Fibroblast of mammary gland (primary cell): ENCODE measurements at places on chromosomes 11 and 22.

GRCh38 chr22:27295040-27295439 lies 506.5 kb downstream of the MN1 start:
- DNase-seq = no peak

GRCh38 chr11:63670433-63671321 lies 499 bp downstream of the ATL3 start:
- DNase-seq = peak; percentile 67

GRCh38 chr11:28460348-28460747 lies 352.2 kb downstream of the METTL15 start:
- peak; percentile 63 for DNase-seq

- no peak for DNase-seq
Measured at GRCh38 chr11:41775296-41775695, 315.8 kb upstream of the LRRC4C start.

DNA sequence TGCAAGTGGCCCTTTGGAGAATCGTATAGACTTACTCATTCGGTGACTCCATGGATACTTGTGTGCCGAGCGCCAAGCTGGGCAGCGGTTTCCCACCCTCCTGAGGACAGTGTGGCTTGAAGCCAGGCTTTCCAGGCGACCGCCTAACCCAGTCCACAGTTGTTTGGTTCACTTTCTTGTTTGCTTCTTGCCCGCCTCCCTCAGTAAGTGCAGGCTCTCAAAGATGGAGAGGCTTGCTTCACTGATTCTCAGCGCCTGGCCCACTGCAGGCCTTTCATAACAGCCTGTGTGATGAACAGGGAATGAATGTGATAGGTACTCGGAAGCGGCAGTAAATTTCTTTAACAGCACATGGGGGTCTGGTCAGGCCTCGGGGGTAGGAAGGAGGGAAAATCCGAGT lies 11.2 kb upstream of the MDK start:
- no peak for DNase-seq

DNA sequence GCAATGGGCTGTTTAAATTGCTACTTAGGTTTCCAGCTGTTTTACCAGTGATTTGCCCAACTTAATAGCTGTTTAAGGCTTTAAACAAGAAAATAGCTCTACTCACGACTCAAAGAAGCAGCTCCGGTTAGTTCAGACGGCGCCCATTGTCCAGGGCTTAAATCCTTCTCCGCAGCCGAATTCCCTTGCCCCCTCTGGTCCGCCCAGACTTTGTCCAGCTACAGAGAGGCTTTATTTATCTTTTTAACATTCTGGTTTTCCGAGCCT lies 20.9 kb upstream of the SCUBE1 start:
- no peak for DNase-seq

DNA sequence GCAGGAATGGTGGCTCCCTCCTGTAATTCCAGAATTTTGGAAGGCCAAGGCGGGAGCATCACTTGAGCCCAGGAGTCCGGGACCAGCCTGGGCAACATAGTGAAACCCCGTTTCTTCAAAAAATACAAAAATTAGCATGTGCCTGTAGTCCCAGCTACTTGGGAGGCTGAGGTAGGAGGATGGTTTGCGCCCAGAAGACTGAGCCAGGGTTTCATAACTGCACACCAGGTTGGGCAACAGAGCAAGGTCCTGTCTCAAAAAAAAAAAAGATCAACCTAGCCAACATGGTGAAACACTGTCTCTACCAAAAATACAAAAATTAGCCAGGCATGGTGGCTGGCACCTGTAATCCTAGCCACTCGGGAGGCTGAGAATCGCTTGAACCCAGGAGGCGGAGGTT lies 6.4 kb downstream of the A4GALT start:
- DNase-seq = no peak

GRCh38 chr11:130137999-130138398 lies 21.6 kb upstream of the ST14 start:
- no peak for DNase-seq

GRCh38 chr11:122681070-122681469 lies 25.5 kb downstream of the UBASH3B start:
- peak; percentile 25 for DNase-seq

DNA sequence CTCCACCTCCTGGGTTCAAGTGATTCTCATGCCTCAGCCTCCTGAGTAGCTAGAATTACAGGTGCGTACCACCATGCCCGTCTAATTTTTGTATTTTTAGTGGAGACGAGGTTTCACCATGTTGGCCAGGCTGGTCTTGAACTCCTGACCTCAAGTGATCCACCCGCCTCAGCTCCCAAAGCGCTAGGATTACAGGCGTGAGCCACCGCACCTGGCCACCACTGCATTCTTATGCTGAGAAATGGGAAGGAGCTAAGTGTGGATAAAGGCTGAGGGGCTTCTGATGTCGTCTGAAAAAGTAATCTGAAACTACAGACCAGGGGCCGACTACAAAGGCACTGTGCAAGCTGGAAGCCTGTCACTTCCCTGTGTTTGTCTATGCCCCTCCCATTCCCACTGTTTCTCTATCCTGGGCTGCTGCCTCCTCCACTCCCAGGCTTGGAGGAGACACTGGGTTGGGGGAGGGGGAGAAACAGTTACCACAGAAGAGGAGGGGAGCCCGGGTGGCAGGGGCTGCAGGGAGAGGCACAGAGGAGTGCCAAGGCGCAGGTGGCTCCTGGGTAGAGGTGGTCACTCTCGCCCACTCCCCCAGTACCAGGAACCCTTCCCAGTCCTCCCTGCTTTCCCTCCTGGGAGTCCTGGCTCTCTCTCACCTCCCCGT lies 2.9 kb upstream of the MTA2 start:
- no peak for DNase-seq

- DNase-seq = no peak
Measured at GRCh38 chr11:115078461-115079438, 400.4 kb downstream of the NXPE2 start.

GRCh38 chr11:69575296-69576068 lies 65.5 kb upstream of the CCND1 start:
- no peak for DNase-seq

DNA sequence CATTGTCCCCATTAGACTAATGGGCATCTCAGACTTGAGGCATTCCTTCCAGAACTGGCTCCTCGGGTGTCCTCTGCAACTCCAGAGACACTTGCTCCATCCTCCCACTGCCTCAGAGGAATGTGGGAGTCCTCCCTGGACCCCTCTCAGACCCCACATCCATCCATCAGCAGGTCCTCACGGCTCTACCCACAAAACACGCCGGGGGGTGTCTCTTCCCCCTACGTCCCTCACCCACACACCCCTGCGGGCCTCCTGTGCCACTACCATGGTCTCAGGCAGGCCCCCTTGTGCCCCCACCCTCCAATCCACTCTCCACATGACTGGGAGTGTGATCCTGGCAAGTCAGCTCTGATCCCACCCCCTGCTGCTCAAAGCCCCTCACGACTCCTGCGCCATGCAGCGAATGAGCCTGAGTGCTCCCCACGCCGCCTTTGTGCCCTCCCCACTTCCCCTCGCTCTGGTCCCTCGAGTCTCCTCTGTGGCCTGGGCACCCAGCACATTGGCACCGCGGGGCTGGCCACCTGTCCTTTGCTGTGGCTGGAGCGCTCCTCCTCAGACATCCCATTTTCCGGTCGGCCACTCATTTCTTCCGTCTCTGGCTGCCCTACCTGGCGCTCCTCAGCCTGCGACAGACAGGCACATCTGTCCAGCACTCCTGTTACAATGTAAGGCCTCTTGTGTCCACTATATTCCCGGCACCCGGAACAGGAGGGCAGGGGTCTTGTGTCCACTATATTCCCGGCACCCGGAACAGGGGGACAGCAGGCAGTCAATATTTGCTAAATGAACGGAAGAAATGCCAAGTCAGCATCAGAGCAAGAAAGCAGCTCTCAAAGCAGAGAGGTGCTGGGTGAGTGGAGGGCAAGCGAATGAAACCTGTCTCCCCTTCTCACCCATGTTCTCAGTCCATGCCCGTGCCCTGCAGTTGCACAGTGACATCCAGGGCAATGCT lies 14.2 kb upstream of the MOB2 start:
- no peak for DNase-seq

- DNase-seq = peak; percentile 95
Measured at GRCh38 chr11:116871248-116871647, 33.8 kb upstream of the APOA1 start.

DNA sequence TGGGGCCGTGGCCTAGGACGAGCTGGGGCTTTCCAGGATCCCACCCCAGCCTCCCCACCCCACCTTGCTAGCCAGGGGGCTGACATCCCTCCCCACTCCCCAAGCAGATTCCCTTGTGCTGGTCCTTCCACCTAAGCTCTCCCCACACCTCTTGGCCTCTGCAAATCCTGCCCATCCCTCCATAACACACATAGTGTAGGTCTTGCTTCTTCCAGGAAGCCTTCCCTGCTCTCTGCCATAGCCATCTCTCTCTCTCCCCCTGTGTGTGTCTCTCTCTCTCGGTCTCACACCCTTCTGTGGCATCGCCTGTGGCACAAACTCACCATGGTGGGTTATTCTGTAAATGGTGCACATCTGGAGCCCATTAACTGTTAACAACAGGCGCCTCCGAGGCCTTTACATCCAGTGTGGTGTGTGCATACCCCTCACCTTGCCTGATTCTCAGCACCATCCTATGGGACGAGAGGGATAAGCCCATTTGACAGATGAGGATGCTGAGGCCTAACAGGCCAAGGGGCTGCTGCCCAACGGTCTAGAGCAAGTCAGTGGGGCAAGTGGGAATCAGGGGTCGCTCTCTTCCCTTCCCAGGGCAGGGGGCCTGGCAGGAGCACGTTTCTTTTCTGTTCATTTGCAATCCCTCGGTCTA lies 22.2 kb upstream of the PICK1 start:
- no peak for DNase-seq

- DNase-seq = peak; percentile 65
Measured at GRCh38 chr11:73288873-73289707, 17.0 kb downstream of the P2RY6 start.

DNA sequence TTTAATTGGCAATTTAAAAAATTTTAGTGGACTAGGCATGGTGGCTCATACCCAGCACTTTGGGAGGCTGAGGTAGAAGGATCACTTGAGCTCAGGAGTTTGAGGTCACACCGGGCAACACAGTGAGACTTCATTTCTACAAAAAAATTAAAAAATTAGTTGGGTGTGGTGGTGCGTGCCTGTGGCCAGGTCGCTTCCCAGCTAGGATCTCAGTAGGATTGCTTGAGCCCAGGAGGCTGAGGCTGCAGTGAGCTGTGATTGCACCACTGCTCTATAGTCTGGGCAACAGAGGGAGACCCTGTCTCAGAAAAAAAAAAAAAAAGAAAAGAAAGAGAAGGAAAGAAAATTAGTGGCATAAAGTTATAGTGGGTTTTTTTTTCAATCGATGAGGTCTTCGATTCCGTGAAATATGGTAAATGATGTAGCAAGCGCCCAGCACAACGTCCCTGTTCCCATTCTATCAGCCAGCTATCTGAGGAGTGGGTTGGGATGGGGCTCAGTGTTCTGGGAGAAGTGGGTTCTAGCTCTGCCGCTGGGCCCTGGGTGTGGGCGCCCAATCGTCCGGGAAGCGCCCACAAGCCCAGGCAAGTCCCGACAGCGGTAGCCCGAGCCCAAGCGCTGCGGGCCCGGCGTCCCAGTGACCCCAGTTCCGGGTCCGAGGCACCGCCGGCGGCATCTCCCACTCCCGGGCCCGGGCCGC lies 1.4 kb downstream of the FOSL1 start:
- DNase-seq = no peak

DNA sequence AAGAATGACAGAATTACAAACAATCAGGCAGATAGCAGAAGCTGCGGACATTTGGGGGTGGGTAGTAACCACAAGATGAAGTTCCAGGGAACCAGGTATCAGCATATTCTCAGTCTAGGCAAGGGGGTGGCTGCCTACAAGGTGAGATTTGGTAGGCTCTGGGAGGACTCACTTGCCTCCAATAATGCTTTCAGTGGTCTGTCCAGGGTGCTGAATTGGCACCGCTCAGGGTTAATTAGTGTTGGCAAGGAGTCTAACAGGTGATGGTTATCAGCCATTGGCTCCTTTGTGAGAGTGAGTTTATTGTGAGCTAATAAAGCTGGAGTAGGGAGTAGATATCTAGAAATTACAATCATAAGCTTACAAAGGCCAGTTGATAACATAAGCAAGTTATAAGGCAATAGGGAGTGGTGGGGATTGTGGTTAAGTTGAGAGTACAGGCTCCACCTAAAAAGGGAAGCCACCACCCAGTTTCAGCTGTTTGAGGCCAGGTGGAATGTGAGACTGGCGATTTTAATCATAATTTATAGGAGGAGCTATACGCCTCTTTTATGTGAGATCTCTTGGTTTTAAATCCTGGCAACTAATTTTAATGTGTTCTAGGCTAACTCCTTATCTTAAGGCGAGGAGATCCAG lies 320.5 kb downstream of the MIAT start:
- DNase-seq = no peak

DNA sequence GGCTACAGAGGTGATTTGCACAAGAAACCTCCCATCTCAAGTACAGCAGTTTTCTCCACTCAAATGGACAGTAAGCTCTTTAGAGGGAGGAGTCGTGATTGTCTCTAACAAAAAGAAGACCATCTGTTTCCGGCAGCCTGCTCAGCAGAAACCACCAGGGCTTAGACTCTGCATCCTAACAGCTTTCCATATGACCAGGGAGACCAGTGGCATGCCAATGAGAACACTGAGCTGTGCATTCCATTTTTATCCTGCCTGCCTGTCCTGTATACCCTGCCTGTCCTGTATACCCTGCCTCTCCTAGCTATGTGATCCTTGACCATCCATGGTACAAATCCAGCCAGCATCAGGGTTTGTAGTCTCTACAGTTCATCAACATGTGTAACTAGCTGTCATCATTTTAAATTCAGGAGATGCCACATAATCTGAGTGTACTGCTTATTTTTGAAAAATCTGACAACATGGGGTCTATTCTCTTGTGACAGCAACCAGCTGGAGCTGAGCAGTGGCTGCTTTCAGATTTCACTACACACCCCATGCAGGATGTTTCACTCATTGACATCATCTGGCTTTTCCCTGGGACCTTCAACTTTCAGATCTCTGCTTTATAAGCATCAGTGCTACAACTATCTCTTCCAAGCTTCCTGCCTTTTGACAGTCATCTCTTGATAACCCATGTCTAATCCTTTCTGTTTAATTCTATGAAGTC lies 50.5 kb upstream of the POU2AF2 start:
- DNase-seq = no peak

GRCh38 chr22:27651486-27651885 lies 150.1 kb downstream of the MN1 start:
- no peak for DNase-seq
